ENCODE measurements at places on chromosomes 6 and 20.

- DNase-seq, result no peak
Measured at GRCh38 chr6:3356824-3357420, 98.2 kb downstream of the PSMG4 start.

GRCh38 chr6:79525272-79526100, 11.7 kb downstream of the LCA5 start:
- no peak for DNase-seq

GRCh38 chr6:14459315-14459714, 341.7 kb downstream of the CD83 start:
- DNase-seq, result no peak

DNA sequence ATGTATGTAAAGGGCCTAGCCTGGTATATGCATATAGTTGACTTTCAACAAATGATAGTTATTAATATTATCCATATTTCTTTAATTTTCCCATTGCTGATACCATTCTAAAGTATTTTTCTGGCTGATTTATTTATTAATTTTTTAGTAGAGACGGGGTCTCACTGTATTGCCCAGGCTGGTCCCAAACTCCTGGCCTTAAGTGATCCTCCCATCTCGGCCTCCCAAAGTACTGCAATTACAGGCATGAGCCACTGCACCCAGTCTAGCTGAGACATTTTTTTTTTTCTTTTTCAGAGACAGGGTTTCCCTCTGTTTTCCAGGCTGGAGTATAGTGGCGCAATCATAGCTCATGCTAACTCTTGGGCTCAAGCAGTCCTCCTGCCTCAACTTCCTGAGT, 29.8 kb upstream of the MROH8 start:
- no peak for DNase-seq

DNA sequence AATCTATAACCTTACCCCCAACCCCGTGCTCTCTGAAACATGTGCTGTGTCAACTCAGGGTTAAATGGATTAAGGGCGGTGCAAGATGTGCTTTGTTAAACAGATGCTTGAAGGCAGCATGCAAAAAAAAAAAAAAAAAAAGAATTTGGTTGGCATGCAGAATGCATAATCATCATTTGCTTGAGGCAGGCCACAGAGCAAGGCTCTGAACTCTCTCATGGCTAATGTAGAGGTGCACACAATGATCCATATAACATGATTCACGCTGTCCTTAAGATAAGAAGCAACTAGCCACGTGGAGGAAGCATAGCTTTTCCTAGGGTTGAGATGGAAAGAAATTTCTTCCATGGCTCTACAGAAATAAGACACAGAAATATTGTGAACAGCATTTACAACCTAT, 27.6 kb upstream of the RPN2 start:
- DNase-seq, result no peak

- DNase-seq, result no peak
Measured at GRCh38 chr20:48186915-48187314, 401.6 kb upstream of the SULF2 start.

DNA sequence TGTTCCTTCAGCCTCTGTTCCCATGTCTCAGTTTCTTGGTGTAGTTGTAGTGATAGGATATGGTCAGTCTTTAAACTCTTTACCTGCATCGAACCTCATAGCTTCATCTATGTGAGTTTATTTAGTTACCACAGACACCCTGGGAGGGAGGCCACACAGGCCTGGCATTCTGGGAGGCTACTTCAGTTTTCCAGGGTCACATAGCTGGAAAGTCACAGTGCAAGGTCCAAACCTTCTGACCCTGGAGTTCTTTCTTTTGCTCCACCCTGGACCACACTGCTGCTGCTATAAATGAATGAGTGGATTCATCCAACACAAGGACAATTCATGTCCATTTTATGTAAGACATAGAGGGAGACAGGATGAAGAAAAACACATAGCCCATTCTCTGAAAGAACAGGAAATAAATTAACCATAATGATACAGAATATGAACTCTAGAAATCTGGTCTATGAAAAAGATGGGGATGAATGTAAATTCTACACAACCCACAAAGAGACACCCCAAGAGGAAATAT, 60.8 kb downstream of the LAMA4 start:
- DNase-seq, result no peak

DNA sequence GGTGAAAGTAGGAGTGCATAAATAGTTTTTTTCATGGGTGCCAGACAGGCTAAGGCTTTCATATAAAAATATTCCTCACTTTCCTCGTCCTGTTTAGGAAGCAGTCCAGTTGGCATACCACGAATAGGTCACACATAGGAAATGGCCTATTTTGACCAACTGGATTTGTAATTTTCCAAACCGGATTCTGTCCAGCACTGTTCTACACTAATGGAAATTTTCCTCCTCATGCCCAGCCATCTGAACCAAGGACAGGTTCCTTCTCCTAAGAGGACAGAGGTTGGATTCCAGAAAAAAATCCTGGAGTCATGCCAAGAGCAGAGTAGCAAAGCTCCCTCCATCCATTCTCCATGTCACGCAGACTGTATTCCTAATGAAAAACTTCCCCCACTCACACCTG, 43.1 kb downstream of the PANK2 start:
- no peak for DNase-seq

DNA sequence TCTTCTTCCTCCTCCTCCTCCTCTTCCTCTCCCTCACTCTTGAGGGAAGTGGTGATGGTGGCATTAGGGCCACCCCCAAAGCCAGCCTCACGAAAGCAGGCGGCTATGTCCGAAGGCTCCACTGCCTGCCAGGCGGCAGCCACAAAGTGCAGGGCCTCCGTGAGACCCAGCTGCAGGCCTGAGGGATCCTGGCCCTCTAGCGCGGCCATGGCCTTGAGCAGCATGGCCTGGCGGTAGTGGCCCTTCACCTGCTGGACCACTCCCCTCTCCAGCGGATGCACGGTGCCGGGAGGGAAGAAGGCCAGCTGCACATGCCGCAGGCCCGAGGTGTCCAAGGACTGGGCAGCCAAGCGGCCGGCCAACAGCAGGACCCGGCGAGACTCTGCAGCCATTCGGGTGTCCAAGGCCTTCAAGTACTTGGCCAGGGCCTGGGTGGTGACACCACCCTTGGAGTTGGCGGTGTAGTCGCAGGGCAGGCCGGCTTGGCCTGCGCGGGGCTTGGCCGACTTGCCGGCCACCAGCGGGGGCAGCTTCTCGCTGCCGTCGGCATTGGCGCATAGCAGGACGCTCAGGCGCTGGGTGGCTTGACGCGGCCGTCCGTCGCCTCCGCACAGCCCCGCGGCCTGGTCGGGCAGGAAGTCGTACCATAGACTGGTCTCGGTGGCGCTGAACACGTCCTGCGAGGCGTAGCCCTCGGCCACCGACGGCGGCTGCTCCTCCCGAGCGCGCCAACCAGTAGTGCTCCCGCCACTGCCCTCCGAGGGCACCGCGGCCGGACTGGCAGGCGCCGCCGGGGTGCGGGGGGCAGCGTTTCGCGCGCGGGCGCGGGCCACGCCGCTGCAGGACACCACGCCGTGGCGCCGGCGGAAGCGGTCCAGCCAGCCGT, 1.1 kb downstream of the CENPB start:
- no peak for DNase-seq

DNA sequence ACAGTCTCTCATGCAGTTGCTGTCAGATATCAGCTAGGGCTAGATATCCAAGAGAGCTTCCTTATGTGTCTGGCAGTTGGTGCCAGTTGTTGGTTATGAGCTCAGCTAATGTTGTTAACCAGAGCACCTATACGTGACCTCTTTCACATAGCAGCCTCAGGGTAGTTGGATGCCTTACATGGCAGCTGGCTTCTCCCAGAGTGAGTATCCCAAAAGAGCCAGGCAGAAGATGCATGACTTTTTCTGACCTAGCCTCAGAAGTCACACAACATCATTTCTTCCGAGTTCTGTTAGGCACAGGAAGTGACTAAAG, 175.7 kb downstream of the VEGFA start:
- no peak for DNase-seq

DNA sequence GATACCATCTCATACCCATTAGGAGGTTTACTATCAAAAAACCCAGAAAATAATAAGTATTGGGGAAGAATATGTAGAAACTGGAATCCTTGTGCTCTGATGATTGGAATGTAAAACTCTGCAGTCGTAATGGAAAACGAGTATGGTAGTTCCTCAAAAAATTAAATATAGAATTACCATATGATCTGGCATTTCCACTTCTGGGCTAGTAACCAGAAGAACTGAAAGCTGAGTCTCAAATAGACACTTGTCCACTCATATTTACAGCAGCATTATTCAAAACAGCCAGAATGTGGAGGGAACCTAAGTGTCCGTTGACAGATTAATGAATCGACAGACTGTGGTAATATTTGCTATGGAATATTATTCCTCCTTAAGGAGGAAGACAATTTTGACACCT, 44.3 kb downstream of the FOXC1 start:
- DNase-seq, result no peak

GRCh38 chr6:154276810-154277628, 79.6 kb downstream of the IPCEF1 start:
- no peak for DNase-seq

GRCh38 chr6:24646771-24647170, 780 bp upstream of the KIAA0319 start:
- DNase-seq, result no peak

GRCh38 chr6:82954937-82955577, 110.6 kb downstream of the UBE3D start:
- no peak for DNase-seq

Measured in activated T-cell treated with anti-CD3 and anti-CD28 coated beads for 24 hours (primary cell).